AML-193 (cell line): ENCODE measurements at places on chromosomes 16 and 17.

DNA sequence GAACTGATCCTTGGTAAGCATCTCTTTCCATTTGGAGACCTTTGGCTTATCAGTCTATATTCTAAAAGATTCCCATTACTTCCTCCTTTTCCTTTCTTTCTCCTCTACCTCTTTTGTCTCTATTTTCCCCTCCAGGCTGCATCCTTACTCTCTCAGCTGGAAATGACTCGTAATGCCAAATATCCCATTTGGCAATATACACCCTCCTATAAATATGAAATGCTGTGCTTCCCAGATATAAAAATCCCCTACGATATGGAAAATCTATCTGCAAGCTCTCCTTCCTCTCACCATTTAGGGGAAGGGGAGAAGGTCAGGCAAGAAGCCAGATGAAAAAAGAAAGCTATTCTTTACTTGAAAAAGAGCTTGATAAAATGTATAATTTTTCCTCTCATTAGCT, 39.9 kb downstream of the XPO6 start:
- DNase-seq = no peak

GRCh38 chr16:66617010-66617434, 12.5 kb downstream of the CMTM3 start:
- DNase-seq = no peak

- DNase-seq = no peak
Observed at GRCh38 chr16:2933701-2934100, 22.0 kb downstream of the FLYWCH1 start.

- no peak for DNase-seq
Observed at GRCh38 chr17:83006515-83007455, 72.6 kb upstream of the METRNL start.

DNA sequence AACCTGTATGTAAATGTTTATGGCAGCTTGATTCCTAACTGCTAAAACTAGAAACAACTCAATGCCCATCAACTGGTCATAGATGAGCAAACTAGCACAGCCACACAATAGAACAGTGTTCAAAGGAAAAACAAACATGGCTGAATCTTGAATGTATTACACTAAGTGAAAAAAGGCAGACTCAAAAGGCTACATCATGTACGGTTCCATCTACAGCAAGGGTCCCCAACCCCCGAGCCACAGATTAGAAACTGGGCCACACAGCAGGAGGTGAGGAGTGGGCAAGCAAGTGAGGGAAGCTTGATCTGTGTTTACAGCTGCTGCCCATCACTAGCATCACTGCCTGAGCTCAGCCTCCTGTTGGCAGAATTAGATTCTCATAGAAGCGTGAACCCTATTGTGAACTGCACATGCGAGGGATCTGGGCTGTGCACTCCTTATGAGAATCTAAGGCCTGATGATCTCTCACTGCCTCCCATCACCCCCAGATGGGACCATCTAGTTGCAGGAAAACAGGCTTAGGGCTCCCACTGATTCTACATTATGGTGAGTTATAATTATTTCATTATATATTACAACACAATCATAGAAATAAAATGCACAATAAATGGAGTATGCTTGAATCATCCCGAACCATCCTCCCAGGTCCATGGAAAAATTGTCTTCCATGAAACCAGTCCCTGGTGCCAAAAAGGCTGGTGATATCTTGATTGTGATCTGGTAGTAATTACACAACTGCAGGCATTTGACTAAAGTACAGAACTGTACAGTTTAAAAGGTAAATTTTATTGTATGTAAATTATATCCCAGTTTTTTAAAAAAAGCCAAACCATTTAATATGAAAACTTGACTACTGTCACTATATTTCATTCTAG, 7.7 kb downstream of the CEP20 start:
- DNase-seq = no peak
